ENCODE measurements at places on chromosomes 16 and 17. TPM values are rescaled to one million over a fixed set of nuclear protein-coding genes. Genes with fewer than 3 reads are reported as not detected.
A peak's percentile ranks its signal among the peaks of the same experiment; 100 is the strongest.

The CES5A gene
- 0.26 TPM for total RNA-seq

DNA sequence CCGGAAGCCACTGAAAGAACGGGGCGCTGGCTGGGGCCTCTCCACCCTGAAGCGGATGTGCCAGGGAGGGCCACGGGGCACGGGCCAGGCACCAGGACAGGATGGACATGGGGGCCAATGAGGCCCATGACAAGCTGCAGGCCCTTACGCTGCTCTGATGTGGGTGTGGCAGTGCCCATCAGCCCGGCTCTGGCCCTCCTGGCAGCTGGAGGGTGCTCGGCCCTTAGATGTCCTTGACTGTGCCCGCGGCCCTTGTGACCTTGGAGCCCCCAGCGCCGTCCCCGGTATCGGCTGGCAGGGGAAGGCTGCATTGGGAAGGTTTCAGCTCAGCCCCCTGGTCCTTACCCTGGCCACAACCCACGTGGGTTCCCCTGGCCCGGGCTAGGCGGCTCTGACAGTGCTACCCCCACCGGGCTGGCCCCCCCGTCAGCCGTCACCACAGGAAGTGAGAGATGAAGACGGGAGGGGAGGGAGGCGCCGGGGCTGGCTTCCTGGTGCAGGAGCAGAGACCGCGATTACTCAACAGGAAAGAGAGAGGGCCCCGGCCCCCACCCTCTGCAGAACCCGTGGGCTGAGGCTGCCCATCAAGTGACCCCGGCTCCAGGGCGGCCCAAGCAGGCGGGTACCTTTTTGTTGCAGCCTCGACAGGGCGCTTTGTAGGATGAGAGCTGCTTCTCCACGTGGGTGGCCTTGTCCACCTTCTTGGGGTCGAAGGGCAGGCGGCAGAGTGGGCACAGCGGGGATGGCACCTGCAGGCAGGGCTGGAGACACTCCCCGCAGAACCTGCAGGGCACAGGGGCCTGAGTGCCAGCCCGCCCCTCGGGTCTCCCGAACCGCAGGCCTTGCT lies 5.3 kb downstream of the RNF166 start:
- peak; percentile 94 for DNase-seq

DNA sequence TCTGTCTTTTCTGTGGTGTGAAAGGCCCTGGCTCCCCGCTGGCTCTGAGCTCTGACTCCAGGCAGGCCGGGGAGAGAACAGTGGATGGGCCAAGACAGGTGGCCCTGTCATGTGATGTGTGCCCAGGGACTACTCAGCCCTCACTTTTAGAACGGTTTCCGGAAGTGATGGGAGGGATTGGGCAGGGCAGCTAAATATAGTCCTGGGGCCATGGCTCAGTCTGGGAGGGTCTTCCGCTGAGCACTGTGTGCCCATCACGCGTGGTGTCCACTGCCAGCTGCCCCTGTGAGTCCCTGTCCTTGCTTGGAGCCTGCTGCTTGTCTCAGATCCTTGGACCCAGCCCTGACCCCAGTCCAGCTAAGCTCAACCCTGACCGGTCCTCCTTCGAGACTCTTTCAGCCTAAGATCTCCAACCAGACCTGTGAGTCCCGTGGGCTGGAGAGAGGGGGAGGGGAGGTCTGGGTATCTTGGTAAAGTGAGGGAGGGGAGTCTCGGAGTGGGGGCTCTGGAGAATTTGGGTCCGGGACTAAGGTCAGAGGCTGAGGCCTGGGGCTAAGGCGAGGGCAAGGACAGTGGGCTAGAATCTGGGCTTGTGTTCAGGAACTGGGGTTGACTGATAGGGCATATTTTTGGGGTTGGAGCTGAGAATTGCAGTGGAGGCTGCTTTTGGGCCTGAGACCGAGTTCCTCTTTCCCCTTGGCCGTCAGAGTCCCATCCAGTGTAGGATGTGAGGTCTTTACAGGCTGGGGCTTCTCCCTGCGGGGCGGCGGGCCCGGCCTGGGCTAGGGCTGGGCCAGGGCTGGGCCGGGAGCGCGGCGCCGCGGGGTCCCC lies at the start of gene TRIM72:
Gene TRIM72, plus strand, starts transcription at position 243 of the 831 bp plus-strand sequence. CDS start 620 bp downstream, outside the sequence.
- no peak for DNase-seq

DNA sequence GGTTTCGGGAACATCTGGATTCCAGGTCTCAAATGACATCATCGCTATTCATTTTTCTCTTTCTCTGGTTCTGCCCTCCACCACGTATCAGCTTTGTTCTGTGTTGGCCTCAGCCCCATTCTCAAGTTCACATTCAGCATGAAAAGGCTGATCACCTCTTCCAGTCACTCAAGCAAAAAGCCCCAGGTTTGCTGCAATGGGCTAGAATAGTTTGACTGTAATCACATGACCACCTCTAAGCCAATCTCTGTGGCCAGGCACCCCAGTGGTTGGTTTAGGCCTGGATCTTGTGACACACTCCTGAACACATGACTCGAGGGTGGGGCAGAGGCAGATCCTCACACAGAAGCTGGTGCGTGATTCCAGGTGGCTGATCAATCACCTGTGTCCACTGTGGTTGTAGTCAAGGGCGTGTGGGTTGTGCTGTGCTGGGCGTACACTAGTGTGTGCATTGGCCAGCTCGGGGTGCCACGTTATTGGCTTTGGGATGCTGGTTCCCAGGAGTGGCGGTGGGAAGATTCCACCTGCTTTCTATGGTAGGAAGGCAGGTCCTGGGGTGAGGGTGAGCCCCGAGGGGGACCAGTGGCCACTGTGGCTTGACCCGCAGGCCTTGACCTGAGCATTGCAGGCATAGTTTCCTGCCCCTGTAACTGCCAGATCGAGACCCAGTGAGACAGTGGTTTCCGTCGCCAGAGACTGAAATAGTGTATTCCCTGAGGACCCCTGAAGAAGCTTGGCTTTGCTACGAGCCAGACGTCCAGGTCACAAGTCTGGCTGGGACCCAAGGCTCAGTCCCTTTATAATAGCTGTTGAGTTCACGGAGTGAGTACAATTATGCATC lies 12.0 kb downstream of the EEF2K start:
- DNase-seq: no peak

The TCF25 gene
- 85.7 TPM for total RNA-seq

DNA sequence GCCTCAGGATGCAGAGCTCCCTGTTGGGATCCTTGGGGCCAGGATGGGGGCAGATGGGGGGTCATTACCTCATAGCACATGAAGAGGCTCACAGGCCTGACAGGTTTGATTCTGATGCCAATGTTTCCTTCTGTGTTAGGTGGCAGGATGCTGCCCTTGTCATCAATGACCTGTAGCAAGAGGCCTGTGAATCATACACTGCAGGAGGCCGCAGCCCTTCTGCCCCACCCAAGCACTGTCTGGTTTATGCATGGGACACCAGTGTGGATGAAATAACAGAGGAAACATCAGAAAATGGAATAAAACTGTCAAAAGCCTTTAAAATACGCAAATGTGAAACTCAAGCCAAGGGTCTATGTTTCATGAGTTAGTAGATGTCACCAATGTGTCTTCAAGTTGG lies 60.5 kb upstream of the ACSM2B start:
- DNase-seq: no peak

The EFCAB5 gene
- total RNA-seq: 0.09 TPM

- no peak for DNase-seq
Observed at GRCh38 chr17:70119983-70120382, 45.0 kb downstream of the KCNJ16 start.

GRCh38 chr17:57501016-57501415 lies 244.1 kb downstream of the CCDC182 start:
- DNase-seq: no peak

DNA sequence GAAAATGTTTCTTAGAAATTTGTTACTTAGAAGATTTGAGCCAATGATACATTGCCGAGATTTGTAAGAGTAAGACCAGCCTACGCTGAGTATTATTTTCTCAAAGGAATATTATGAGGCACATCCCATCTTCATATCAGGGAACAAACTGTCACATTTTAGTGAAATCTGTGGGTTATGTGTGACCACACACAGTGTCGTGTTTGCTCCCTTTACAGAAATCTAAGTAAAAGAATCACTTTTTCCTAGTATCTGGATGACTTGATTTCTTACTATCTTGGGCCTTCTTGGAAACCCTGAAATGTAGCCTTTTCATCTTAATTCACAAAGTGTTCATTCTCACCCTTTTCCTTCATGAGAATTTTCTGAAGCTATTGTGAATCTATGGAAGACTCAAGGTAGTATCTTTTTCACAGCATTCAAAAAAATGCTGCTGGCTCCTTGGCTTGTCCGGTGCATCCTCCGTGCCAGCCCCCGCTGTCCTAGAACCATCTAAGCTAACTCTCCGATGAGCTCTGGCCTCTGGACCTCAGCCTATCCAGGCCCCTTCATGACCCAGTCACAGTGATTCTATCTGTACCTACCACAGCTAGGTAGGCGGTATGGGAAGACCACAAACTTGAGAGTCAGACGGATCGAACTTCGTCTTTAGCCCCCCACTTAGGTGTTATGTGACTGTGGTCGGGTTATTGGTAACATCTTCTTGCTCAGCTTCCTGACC lies 524.3 kb downstream of the MAF start:
- no peak for DNase-seq

GRCh38 chr16:49459953-49460735 lies 86.5 kb downstream of the C16orf78 start:
- DNase-seq: no peak

DNA sequence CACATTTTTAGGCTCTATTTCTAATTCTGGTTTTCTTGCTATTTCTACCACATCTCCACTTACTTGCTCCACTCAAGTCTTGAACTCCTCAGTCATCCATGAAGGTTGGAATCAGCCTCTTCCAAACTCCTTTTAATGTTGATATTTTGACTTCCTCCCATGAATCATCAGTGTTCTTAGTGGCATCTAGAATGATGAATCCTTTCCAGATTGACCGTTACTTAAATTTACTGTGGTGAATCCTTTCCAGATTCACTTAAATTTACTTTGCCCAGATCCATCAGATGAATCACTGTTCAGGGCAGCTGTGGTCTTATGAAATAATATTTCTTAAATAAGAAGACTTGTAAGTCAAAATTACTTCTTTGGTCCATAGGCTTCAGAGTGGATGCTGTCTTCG lies 32.4 kb downstream of the CLTC start:
- DNase-seq: no peak

DNA sequence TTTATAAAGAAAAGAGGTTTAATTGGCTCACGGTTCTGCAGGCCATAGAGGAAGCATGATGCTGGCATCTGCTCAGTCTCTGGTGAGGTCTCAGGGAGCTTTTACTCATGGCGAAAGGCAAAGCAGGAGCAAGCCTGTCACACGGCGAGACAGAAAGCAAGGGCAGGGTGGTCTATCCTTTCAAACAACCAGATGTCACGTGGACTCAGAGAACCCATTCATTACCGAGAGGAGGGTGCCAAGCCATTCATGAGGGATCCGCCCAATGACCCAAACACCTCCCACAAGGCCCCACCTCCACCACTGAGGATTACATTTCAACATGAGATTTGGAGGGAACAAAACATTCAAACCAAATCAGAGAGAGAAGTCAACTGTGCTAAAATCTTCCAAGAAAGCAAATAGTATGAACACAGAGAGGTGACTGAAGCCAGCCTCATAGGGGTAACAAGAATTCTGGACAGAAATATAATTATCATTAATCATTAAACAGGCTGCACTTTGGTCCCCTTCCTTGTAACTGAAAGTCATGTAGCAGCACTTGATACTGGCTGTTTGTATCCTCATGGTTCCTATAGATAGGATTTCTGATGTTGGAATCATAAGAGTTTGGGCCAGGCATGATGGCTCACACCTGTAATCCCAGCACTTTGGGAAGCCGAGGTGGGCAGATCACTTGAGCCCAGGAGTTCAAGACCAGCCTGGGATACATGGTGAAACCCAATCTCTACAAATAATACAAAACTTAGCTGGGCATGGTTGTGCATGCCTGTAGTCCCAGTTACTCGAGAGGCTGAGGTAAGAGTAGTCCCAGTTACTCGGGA lies 52.5 kb upstream of the B4GALNT2 start:
- no peak for DNase-seq

The HSD17B1 gene
- 2.8 TPM for total RNA-seq

DNA sequence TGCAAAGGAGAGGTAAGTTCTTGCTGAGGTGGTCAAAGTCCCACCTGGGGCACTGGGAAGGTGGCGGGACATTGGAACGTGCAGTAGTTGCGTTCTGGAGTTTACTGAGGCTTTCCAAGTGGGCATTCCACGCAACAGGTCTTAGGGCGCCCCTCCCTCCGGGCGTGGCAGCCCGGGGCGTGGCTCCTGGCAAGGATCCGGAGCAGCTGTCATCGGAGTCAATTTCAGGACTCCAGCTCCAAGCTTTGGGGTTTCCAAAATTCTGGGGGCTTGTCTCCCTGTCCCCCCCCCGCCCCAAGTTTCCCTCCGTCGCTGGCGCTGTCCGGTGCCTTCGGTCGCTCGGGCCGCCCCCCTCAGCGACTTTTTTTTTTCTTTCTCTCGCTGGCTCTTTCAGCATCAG lies 43.1 kb upstream of the AMZ2 start:
- peak; percentile 32 for DNase-seq

GRCh38 chr17:8649157-8650118 lies 18.9 kb upstream of the MYH10 start:
- peak; percentile 66 for DNase-seq

The UNC13D gene
- 34.0 TPM for total RNA-seq

- DNase-seq: no peak
Observed at GRCh38 chr16:31132303-31132979, 3.1 kb downstream of the PRSS8 start.
